ENCODE measurements at places on chromosomes 7 and 10.

- DNase-seq = no peak
Measured at GRCh38 chr10:46227571-46227935, 59.2 kb upstream of the ANTXRL start.

GRCh38 chr10:69835233-69835632 lies 33.5 kb downstream of the COL13A1 start:
- DNase-seq = no peak

- peak; percentile 26 for DNase-seq
Measured at GRCh38 chr7:15783987-15784693, 97.7 kb upstream of the MEOX2 start.

GRCh38 chr10:31390804-31391203 lies 71.8 kb downstream of the ZEB1 start:
- no peak for DNase-seq

GRCh38 chr7:70322856-70323255 lies 724.6 kb downstream of the AUTS2 start:
- no peak for DNase-seq

DNA sequence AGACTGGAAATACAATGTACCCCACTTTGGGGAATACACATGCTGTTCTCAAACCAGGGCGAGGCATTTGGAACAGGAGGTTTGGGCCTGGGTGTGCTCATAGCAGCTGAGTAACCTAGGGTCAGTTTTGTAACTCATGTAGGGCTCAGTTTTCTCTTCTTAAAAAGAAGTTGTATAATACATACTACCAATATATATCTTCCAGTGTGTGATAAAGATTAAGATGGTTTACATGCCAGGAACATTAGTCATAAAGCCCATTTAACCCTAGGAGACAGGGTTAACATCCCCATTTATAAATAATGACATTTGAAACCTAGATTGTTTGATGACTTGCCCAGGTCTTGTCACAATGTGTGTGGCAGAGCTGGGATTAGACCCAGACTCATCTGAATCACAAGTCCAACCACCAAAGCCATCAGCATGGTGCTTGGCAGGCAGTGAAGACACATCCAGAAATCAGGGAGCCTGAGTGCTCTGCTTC lies 6.0 kb downstream of the AKR1B10 start:
- DNase-seq = no peak

DNA sequence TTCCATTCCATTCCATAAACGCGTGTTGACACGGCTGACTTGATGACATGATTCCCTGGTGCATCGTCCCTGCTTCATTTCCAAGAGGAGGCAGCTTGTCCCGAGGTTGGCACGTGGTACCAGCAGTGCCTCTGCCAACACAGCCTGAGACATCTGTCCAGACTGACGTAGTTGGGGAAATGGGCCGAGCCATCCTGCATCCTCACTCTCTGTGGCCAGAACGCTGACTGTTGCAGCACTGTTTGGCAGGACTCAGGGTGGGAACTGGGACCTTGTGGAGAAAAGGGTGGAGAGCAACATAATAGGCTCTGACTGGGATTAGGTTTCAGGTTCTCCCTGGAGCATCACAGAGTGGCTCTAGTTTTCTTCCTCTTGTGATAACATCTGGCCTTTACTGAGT lies 118.6 kb upstream of the BTBD16 start:
- DNase-seq = no peak

DNA sequence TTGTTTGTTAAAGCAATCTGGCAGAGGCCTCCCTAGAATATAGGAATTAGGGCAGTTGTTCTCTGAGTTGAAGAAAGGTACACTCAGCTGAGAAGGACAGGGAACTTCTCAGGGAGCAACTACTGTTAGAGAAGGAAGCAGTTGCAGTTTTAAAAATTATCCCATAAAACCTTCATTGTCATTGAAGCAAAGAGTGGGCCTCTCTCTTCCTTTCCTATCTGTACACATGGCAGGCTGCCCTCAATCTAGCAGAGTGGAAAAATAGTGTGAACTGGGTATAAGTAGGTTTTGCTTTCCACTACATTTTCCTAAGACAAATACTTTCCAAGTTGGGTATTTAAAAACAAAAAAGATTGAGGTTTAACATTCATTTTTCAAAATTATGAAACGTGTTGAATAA lies 236.7 kb upstream of the KLF14 start:
- no peak for DNase-seq

DNA sequence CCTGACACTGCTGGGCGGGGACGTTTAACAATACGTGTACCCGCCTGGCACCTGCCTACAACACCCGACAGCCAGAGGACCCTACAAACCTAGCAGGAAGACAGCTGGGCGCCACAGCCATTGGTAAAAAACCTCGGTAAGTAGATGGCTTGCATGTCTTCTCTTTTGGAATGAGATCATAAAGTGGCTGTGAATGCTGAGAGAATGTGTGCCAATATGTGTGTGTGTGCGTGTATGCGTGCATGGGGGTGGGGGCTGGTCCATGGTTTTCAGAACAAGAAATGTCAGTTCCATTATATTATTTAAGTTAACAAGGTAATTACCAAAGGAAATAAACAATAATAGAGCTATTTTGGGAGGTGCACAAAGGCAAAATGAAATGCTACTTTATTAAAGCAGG lies 39.2 kb downstream of the PAPOLB start:
- no peak for DNase-seq

DNA sequence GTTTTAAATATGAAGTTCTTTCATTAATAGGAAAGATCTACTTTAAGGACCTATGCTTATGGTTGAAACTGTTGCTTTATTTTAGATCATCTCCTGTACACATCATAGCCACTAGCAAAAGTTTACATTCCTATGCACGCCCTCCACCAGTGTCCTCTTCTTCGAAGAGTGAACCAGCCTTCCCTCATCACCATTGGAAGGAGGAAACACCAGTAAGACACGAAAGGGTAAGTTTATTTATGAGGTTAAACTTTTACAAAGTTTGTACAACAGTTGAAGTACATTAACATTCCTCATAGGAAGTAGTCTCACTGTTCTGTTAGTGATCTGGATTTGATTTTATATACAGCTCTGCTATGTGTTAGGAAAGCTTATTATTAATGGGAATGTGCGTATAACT lies 16.9 kb downstream of the HBP1 start:
- no peak for DNase-seq

DNA sequence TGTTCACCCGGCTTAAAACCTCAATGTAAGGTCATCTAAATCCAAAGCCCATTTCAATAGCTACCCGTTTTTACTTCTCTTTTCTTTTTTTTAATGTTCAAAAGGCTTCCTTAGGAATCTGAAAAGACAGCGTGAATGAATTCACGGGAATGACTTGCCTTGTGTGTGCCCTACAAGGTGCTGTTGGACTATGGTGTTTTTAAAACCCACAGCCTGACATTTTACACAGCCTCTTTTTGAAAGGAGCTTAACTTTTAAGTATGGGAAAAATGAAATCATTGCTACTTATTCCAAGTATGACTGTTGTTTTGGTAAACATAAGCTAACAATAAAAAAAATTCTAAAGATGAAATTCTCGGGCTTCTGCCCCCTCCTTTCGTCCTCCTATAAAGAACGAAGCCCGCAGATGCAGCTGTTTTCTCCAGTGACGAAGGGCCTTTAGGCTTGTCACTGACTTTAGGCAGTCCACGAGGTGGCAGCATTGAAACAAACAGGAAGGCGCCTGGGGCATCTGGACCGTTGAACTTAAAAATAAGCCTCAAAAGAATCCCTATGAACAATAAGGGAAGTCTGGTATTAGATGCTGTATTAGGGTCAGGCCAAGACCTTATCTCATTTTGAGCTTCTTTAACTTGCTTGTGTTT lies 141.3 kb downstream of the NRP1 start:
- DNase-seq = peak; percentile 73

GRCh38 chr7:41964183-41964753 lies 261.4 kb upstream of the INHBA start:
- no peak for DNase-seq

- DNase-seq = no peak
Measured at GRCh38 chr10:124724279-124725027, 19.7 kb downstream of the FAM53B start.

GRCh38 chr10:128373071-128373749 lies 247.0 kb upstream of the MKI67 start:
- no peak for DNase-seq

GRCh38 chr10:73992899-73993788 lies 4.8 kb upstream of the VCL start:
- DNase-seq = no peak

- DNase-seq = peak; percentile 72
Measured at GRCh38 chr7:47763063-47763974, 181.4 kb upstream of the TNS3 start.

DNA sequence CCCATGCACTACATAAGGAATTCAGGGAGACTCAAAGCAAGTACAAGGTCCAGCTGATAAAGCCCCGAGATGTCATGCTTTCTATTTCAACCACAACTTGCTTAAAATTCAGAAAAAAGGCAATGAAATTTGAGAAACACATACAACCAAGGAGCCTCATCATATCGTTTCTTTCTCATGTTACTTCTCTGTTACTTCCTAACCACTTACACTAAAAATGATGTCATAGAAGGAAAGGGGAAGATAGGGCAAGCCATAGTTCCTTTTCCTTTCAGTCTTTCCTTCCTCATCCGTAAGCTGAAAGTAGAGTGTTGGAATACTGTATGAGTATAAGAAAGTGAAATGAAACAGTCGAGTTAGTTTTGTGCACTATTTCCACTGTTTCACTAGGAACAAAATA lies 27.9 kb upstream of the CDK14 start:
- DNase-seq = no peak

DNA sequence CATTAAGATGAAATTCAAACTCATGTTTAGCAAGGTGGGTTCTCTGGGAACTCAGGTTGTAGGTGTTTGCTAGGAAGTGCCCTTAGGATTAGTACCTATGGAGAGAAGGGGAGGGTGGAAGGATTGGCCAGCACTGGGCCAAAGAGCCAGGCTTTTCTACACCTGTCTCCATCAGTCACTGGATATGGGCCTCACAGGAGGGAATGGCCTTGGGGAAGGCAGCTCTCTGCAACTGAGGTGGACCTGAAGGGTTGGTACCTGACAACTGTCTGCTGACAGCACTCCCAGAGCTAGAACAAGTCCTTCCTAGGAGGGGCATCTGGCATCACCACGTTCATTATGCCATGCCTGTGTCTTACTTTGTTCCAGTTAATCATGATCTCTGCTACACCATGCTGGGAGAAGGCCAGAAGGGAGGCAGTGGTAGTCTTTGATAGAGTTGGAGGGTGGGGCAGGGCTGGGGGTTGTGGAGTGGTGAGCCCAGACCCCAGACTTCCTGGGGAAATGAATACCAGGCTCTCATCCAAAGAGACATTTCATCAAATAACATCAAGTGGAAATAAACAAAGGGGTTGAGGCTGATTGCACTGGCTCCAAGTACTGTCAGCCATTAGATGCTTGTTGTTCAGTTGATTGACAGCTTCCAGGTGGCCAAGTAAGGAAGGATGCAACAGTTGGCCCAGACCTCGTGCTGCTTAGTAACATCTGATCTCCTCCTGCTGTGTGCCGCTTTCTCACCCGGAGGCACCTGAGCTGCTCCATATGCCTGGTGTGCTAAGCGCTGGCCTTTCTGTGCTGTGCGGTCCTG lies 70.6 kb upstream of the PIK3CG start:
- no peak for DNase-seq

DNA sequence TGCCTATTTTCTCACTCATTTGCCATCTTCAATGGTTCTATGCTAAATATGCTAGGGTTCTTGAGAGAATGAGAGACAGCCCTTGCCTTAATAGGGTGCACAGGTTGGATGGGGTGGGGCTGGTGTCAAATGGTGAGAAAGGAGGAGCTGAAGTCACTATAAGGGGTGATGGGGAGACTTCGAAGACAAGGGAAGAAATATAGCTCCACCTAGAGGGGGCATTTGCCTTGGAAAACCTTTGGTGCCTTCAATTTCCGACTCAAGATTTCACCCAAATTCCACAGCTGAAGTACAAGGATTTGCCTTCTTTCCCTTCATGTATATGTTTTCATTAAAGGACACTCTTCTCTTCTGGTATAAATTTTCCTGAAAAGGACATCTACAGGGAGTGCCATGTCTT lies 5.6 kb downstream of the PTN start:
- DNase-seq = peak; percentile 28

GRCh38 chr10:51144161-51144781 lies 70.0 kb downstream of the PRKG1 start:
- DNase-seq = no peak

GRCh38 chr7:127516320-127516719 lies 69.1 kb downstream of the GCC1 start:
- DNase-seq = no peak

DNA sequence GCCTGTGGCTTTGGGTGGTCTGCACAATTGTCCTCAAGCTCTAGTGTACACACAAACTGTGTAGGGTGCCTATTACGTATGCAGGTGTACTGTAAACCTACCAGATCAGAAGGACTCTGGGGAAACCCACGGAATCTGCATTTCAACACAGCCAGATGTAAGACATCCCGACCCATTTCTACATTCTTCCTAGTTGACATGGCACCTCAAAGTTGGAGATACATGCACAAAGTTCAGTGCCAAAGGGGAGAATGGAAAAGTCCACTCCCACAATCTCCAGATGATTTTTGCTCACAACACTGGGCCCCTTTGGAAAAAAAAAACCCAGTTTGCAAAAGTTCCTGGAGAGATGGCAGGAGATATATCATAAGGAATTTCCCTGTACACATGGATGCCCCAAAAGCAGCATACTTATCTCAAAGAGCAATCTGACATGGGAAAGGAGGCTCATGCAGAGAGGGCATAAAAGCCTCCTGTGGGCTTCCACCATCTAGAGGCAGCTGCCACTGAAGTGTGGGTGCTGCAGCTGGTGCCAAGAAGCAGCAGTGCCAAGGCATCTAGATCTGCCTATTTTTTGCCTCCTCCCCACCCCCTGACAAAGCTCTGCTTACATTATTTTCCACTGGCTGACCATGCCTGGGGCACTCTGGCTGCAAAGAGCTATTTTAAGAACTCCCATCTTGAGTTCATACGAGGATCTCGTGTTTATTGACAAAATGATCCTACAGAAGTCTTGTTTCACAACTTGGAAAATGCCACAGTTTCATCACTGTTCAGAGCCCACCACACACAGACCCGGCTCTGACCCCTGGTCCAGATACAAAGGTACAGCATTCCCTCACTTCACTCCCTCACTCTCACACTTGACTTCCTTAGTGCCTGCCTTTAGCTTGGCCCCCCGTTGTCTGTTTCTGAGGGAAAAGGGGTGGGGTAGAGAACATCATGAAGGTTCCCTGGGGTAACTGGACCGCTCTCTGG lies 12.9 kb downstream of the TECTB start:
- no peak for DNase-seq

DNA sequence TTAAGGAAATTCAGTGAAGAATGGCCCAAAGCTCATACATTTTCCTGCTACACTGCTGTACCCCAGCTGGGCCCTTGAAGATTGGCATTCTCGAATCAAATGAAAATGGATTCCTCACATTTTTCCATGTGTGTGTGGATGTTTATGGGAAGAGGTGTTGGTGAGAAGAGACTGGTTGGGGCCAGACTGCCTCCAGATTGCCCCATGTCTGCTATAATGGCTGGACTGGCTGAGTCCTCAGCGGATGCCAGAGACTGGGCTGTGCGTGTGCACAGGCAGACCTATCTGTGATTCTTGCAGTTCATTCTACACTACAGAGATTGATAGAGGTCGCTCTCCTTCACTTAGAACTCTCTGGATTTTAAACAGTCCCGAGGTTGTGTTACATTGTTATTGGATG lies 183.6 kb upstream of the GDF10 start:
- DNase-seq = no peak
